ENCODE measurements at places on chromosomes 4 and X. TPM values are rescaled to one million over a fixed set of nuclear protein-coding genes. Genes with fewer than 3 reads are reported as not detected.

Gene SHROOM4
- 1.6 TPM for total RNA-seq

Gene PALLD
- 46.8 TPM for total RNA-seq

Gene MAGEA2B
- total RNA-seq: not detected

Gene TLR6
- 0.99 TPM for total RNA-seq

Gene CNGA1
- 1.8 TPM for total RNA-seq

All from body of pancreas (tissue), 4 donors.